ENCODE measurements at places on chromosomes 4 and X.

GRCh38 chr4:55475394-55476243 is 71.1 kb downstream of the CLOCK start:
- DNase-seq: no peak

DNA sequence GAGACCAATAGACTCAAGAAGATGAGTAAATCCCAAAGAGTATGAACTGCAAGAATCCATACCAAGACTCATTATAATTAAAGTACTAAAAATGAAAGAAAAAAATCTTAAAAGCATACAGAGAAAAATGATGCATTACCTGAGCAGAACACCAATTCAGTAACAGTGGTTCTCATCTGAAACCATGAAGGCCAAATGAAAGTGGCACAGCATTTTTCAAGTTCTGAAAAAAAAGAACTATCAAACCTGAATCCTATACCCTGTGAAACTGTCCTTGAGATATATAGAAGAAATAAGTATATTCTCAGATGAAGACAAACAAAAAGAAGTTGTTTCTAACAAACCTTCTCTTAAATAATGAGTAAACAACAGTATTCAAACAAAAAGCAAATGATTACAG is 39.6 kb upstream of the TMPRSS11A start:
- DNase-seq: no peak

- peak; percentile 41 for DNase-seq
Measured at GRCh38 chr4:46975812-46976553, 17.4 kb downstream of the GABRA4 start.

GRCh38 chr4:39502019-39502663 is 25.1 kb downstream of the UGDH start:
- no peak for DNase-seq

DNA sequence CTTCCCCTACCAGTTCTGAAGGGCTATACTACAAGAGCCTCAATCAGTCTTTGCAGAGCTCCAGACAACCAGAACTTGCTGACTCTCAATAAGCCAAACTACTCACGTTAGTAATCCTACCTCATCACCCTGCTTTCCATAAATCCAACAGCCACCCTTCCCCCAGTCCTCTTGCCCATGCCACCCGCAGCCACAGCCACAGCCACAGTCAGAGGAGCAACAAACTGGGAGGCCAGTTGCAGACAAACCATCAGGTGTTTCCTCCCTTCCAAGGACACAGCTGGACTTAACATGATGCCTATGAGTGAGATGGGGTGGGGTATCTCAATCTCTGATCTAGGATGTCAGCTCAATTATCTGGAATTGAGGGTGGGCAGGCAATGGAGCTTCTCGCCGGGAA is 1.0 kb downstream of the GABRA3 start:
- DNase-seq: no peak

GRCh38 chr4:16642897-16643296 is 255.5 kb downstream of the LDB2 start:
- DNase-seq: no peak

DNA sequence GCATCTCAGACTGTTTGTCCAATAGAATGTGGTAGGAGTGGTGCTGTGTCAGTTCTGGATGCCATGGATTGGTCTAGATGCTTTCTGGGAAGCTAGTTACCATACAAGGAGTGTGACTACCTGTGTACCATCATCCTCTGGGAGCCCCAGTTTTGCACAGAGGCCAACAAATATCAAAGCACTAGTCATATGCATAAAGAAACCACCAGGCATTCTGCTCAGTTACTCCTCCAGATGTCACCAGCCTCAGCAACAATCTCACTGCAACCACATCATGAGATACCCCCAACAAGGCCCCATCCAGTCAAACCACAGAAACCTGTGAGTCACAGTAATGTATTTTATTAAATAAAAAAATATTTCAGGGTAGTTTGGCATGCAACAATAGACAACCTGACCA is 435.8 kb upstream of the CPEB2 start:
- DNase-seq: peak; percentile 18

- no peak for DNase-seq
Measured at GRCh38 chr4:136002316-136002715, 1530.0 kb downstream of the PCDH18 start.

- DNase-seq: no peak
Measured at GRCh38 chrX:152945021-152945979, 47.4 kb downstream of the ZNF185 start.

- no peak for DNase-seq
Measured at GRCh38 chrX:42466332-42467046, 311.5 kb downstream of the PPP1R2C start.

DNA sequence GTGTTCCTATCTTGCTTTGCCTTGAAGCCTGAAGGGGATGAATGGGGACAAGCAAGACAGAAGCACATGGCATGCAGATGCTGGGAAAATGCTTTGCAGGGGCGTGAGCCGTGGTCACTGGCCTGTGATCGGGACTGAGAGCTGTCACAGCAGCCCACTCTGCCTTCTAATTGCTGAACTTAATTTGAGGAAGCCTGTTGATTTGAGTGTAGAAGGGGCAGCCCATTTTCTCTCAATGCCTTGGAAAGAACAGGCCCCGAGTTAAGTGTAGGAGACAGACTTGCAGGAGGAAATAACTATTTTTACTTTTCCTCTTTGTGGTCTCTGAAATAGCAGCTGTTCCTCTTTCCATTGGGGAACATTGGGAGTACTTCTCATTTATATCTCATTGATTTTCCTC is 26.1 kb upstream of the TBC1D1 start:
- peak; percentile 88 for DNase-seq

DNA sequence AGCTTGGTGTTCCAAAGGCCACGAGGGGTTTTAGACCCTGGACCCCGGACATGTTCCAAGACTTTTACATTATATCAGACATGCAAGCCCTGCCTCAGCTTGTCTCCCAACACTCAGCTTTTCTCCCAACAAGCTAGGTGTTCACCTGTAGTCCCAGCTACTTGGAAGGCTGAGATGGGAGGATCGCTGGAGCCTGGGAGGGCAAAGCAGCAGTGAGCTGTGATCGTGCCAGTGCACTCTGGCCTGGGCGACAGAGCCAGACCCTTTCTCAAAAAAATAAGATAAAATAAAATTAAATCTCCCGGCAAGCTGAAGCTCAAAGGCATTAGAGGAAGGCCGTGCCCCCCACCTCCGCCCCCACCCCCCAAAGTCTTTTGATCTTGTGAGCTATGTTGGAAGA is 13.7 kb downstream of the CTAG1A start:
- DNase-seq: no peak

GRCh38 chrX:46819136-46819535 is 17.7 kb upstream of the RP2 start:
- no peak for DNase-seq

- no peak for DNase-seq
Measured at GRCh38 chr4:115660465-115660864, 547.0 kb upstream of the NDST4 start.

- no peak for DNase-seq
Measured at GRCh38 chr4:38181286-38181685, 221.1 kb downstream of the PTTG2 start.

DNA sequence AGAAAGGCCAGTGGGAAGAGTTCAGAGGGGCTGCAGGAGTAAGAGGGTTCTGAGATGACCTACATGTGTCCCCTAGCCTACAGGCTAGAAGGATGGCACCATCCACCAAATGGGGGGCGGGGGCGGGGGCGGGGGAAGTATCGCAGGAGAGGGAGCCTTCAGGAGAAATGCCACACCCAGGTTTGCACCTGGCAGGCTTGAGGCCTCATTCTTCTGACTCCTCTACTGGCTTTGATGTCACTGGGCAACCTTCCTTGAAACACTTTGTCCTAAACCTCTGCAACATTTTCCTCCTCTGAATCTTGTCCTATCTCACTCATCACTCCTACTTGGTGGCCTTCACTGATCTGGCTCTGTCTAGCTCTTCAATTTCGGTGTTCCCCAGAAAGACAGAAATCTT is 24.0 kb downstream of the CD99L2 start:
- no peak for DNase-seq
